ENCODE measurements at places on chromosomes 4 and X.

DNA sequence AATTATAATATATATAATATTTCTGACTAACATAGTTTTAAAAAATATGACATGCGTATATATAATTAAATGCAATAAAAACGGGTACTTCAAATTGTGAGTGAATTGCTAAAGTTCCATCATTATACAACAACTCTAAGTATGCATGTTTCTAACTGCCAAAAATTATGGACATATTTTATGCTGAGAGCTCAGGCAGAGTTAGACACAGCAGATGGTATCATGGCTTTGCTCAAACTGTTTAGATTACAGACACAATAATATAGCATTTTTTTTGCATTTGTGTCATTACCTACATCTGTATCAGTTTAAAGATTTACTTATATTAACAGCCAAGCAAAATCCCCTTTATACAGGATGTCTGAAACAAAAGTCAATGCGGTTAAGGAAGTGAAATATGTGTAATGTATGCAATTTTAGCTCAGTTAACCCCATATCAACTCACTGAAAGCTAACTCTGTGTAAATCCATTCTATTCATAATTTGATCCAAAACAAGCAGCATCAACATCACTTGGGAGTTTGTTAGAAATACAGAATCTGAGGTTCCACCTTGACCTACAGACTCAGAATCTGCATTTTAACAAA is 119.1 kb upstream of the CNKSR2 start:
- DNase-seq: no peak

DNA sequence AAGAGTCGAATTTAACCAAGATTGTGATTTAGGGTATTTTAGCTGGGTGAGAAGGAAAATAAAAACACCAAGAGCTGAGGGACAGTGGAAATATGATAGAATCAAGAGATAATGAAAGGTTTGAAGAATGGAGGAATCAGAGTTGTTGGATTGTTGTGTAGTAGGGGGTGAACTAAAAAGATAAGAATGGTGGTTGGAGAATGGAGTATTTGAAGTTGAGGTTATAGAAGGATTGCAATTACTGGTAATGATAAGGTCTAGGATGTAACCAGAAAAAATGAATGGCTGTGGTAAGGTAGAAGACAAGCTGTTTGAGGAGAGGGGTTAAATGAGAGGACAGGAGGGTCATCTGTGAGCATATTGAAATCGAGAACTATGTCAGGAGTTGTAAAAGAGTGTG is 4.5 kb downstream of the ABCE1 start:
- DNase-seq: no peak

DNA sequence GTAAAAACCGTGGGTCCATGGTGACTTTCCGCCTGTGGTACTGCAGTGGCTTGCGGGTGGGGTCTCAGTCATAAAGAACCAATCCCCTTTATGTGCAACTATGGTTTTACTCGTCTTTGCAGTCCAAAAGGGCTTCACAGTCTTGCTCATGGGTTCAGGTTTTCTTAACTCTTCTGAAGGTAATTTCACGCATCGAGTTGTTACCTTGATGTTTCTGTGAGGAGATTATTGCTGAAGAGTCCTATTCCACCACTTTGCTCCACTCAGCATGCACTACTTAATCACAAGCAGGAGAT is 41.5 kb downstream of the F8 start:
- DNase-seq: no peak

DNA sequence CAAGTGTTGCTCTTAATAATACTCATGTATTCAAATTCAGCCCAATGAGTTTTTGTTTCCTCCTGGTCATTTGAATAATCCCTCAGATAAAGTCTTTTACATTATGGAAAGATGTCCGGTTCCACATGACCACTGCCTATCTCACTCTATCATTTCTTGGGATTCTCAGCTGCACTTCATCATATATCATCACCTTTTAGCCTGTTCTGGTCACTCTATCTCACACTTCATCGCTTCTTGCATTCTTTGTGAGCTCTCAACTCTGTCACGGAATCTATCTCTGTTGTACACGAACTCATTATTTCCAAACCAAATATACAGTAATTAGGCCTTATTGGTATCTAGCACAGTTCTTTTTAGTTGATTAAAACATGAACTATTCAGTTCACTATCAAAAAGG is 126.9 kb upstream of the HAND2 start:
- DNase-seq: no peak

GRCh38 chrX:38941675-38942074 is 140.4 kb downstream of the MID1IP1 start:
- no peak for DNase-seq

GRCh38 chrX:49247346-49247745 is 12.1 kb downstream of the CCDC22 start:
- DNase-seq: no peak

- DNase-seq: no peak
These were observed 28.7 kb downstream of the TMEM31 start for GRCh38 chrX:103739421-103739820.
